ENCODE measurements at places on chromosomes 3 and 15.
A peak's percentile ranks its signal among the peaks of the same experiment; 100 is the strongest.

- DNase-seq, result no peak
Observed at GRCh38 chr3:158953131-158953530, 151.3 kb downstream of the MFSD1 start.

DNA sequence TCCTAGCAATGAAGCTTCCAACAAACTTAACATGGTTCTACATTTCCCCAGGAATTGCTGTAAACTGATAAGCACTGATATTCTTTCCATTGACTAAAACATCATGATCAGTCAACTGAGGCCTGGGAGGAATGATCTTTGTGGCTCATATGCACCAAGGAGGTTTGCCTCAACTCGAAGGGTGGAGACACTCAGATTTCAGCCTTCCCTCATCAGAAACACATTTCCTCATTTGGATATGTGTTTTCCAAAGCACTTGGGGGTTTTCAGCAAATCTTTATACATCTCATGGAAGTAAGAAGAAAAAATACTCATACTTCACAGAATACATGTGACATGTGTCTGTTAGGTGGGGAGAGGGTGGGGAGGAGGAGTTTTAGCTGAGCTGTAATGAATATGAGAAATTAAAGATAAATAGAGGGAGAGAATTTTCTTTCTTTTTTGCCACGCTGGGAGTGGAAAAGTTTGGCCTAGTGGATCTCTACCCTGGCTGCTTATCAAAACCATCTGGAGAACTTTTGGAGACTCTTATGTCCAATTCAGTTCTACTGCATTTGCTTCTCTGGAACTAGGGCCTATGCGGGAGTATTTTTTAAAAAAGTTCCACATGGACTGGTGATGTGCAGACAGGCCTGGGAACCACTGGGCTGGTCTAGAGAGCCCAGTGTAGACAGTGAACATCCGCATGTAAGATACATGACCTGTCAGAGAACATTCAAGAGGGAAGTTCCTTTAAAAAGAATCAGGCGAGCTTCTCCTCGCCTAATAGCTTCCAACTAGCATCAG, 301.0 kb upstream of the ICE2 start:
- no peak for DNase-seq

GRCh38 chr3:170494766-170495165, 76.1 kb downstream of the CLDN11 start:
- DNase-seq, result no peak

DNA sequence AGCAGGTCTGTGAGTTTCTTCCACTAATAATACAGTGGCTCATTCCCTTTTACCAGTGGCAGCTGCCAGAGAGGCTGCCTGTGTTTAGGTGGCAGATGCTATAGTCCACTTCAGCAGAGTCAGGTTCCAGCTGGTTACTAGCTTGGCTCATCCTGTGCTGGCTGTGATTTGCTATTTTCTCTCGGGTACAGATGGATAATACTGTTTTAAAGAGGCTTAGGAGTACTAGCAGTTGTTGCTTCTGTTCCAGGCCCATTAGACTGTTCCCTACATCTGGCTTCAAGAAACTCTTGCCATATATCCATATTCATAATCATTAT, 41.0 kb downstream of the ZNF609 start:
- no peak for DNase-seq

DNA sequence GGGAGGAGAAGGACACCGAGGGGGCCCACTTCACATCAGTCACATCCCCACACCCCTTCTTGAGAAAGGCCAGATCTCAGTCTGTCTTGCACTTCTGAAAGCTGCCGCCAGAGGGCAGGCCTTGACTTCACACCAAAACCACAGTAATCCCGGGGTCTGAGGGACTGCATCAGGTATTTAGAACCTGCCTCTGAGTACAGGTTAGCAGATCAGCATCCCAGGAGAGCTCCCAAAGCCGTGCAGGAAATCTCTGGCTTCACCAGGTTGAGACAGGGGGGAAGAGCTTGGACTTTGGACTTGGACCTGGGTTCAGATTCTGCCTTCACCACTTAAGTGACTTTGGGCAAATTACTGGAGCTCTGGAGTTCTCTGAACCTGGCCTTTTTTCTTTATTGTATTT, 50.3 kb downstream of the LHFPL4 start:
- DNase-seq, result peak; percentile 49

DNA sequence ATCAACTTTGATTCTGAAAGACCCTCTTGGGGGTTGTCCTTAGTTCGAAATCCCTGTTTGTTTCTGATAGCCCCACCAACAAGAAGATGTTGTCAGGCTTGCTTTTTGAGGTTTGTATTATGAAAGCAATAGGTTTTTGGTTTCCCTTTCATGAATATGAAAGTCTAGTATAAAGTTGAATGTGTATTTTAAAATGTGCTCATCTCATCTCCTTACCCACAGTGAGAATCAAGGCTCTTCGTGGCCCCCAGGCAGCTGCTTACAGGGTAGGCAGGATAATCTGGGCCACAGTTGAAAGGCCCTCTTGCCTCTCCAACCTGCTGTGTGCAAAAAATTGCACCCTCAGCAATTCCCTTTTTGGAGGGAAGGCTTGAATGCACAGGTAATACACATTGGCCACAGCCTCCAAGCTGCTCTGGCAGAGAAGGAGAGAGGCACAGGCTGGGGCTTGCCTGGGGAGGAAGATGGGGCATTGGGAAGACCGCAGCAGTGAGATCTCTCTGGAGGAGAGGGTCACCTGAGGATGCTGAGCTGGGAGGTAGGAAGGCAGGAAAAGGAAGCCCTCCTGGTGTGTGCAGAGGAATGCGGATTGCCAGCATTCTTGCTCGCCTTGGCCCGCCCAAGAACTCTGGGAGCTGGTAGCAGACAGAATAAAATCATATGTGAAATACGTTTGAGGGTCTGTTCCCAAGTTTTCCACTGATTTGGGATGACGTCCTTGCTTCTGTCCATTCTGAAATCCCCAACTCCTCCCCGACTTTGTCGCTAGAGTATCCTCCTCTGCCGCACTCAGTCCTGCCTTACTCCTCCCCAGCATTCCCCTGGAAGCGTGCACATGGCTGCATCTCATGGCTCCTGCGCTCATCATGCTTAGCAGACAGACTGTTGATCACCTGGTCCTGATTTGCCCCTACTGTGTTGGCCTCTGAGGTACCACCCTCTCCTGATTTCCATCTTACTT, 196.4 kb downstream of the RPLP1 start:
- DNase-seq, result no peak

- DNase-seq, result no peak
Observed at GRCh38 chr3:107416138-107416537, 38.9 kb downstream of the CCDC54 start.

All from stimulated activated CD4-positive, alpha-beta T cell treated with anti-CD3 and anti-CD28 coated beads, Interleukin-2, amount 100 ng/mL, for 4 hours (primary cell).